ENCODE measurements at places on chromosomes 2 and 18. TPM values are rescaled to one million over a fixed set of nuclear protein-coding genes. Genes with fewer than 3 reads are reported as not detected.

Gene VIT
- total RNA-seq: not detected

Gene SH3RF3
- 0.42 TPM for total RNA-seq

Gene ARHGEF33
- total RNA-seq: 0.95 TPM

Gene ASB1
- total RNA-seq: 32.7 TPM

Gene PRKRA
- 60.4 TPM for total RNA-seq

Gene IL1R1
- 0.46 TPM for total RNA-seq

- DNase-seq: no peak
- H3K4me3 ChIP-seq: no peak overlapping the region
- peaks cover 14% of the 10 kb centered on the region for H3K4me1 ChIP-seq
- no peaks in the 10 kb centered on the region for H3K27me3 ChIP-seq
- no peaks in the 10 kb centered on the region for H3K36me3 ChIP-seq
Measured at GRCh38 chr2:201257956-201258665, 2.2 kb upstream of the CASP8 start.

GRCh38 chr2:174392706-174393105, 2.8 kb upstream of the SCRN3 start:
- H3K4me3 ChIP-seq: no peak overlapping the region
- no peak for DNase-seq
- H3K36me3 ChIP-seq: no peaks in the 10 kb centered on the region
- H3K4me1 ChIP-seq: no peaks in the 10 kb centered on the region

GRCh38 chr18:13261661-13262357, 43.2 kb downstream of the LDLRAD4 start:
- H3K4me3 ChIP-seq: no peak overlapping the region
- H3K36me3 ChIP-seq: no peaks in the 10 kb centered on the region

GRCh38 chr2:44918095-44918775, 23.3 kb upstream of the SIX3 start:
- H3K27me3 ChIP-seq: 0 out of 2 replicates have a peak, but pooled peaks cover 5% of the 10 kb centered on the region
- no peak for DNase-seq
- H3K36me3 ChIP-seq: no peaks in the 10 kb centered on the region
- no peak overlapping the region for H3K4me3 ChIP-seq

- no peak overlapping the region for H3K27ac ChIP-seq
- H3K4me3 ChIP-seq: no peak overlapping the region
- DNase-seq: peak; percentile 80
- no peaks in the 10 kb centered on the region for H3K36me3 ChIP-seq
- no peaks in the 10 kb centered on the region for H3K27me3 ChIP-seq
- peaks cover 10% of the 10 kb centered on the region for H3K4me1 ChIP-seq
Measured at GRCh38 chr2:16034151-16034974, 94.0 kb downstream of the MYCN start.

- no peak overlapping the region for H3K27ac ChIP-seq
- H3K36me3 ChIP-seq: peaks cover 69% of the 10 kb centered on the region
- H3K27me3 ChIP-seq: no peaks in the 10 kb centered on the region
- no peaks in the 10 kb centered on the region for H3K4me1 ChIP-seq
- H3K4me3 ChIP-seq: no peak overlapping the region
Measured at GRCh38 chr2:207594731-207595130, 30.5 kb downstream of the METTL21A start.

DNA sequence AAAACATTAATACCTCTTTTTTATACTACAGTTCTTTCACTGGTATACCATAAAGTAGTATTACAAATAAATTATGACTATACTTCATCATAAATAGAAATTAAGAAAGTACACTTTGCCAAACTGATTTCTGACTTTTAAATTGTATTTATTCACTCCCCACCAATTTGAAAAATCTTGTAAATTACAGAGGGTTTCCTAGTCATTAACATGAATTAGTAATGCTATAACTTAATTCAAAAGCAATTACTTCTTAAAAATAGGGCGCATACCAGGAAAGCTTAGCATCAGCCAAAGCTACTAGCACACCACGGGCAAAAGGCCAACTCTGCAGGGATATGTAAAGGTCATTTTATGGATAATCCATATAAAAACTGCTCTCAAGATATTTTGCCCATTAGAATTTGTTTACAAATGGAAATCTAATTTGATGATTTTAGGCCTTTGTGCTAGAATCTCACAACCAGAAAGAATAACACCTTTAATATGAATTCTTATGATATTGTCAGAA, 142.3 kb downstream of the PIGN start:
- no peak overlapping the region for H3K27ac ChIP-seq
- no peaks in the 10 kb centered on the region for H3K36me3 ChIP-seq
- H3K4me1 ChIP-seq: no peaks in the 10 kb centered on the region
- no peak for DNase-seq
- H3K27me3 ChIP-seq: no peaks in the 10 kb centered on the region

- no peak overlapping the region for H3K27ac ChIP-seq
- H3K27me3 ChIP-seq: no peaks in the 10 kb centered on the region
- no peak for DNase-seq
- no peak overlapping the region for H3K4me3 ChIP-seq
- no peaks in the 10 kb centered on the region for H3K4me1 ChIP-seq
- H3K36me3 ChIP-seq: no peaks in the 10 kb centered on the region
Measured at GRCh38 chr18:59624369-59624765, 72.9 kb downstream of the CCBE1 start.

Measured in H1 (cell line).